PC-9 (cell line): ENCODE measurements at places on chromosomes 4 and X. TPM values are rescaled to one million over a fixed set of nuclear protein-coding genes. Genes with fewer than 3 reads are reported as not detected.

Gene EXOC1L
- total RNA-seq = not detected in 2 replicates

Gene FAM47A
- total RNA-seq = not detected in 2 replicates

Gene GPR50
- not detected in 2 replicates for total RNA-seq

Gene PNMA6F
- not detected in 2 replicates for total RNA-seq

Gene MAGED4
- not detected in 2 replicates for total RNA-seq

Gene EREG
- total RNA-seq = 0.46 and 0.58 TPM in 2 replicates

GRCh38 chrX:42772874-42773273 lies 5.1 kb downstream of the PPP1R2C start:
- no peak for DNase-seq
- H3K4me3 ChIP-seq = no peak overlapping the region
- no peaks in the 10 kb centered on the region for H3K27me3 ChIP-seq
- H3K4me1 ChIP-seq = no peaks in the 10 kb centered on the region
- H3K27ac ChIP-seq = no peak overlapping the region

- DNase-seq = no peak
- no peak overlapping the region for H3K27ac ChIP-seq
- no peaks in the 10 kb centered on the region for H3K27me3 ChIP-seq
- no peak overlapping the region for H3K4me3 ChIP-seq
Observed at GRCh38 chrX:41184312-41184711, 99.1 kb downstream of the USP9X start.

DNA sequence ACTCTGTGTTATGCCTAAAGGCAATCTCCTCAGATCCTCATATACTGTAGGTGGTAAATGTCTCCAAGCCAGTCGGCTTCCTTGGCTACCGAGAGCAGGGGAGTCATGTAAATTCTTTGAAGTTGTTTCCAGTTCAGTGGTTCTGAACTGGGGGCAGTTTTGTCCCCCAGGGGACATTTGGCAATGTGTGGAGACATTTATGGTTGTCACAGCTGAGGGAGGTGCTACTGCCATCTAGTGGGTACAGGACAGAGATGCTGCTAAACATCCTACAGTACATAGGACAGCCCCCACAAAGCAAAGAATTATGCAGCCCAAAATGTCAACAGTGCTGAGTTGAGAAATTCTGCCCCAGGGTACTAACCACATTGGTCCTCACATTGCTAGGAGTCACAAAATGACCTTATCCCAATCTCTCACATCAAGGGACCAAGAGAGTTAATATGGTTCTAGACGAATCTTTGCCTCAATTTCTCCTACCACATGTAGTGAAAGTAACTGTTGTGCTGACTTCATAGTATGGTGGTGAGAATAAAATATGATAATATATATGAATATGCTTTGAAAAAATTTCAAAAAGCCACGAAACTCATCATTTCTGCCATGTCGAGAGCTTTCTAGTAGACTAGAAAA lies 104.4 kb upstream of the ARHGAP24 start:
- H3K4me1 ChIP-seq = no peaks in the 10 kb centered on the region
- no peak overlapping the region for H3K4me3 ChIP-seq
- no peak for DNase-seq
- no peaks in the 10 kb centered on the region for H3K36me3 ChIP-seq

DNA sequence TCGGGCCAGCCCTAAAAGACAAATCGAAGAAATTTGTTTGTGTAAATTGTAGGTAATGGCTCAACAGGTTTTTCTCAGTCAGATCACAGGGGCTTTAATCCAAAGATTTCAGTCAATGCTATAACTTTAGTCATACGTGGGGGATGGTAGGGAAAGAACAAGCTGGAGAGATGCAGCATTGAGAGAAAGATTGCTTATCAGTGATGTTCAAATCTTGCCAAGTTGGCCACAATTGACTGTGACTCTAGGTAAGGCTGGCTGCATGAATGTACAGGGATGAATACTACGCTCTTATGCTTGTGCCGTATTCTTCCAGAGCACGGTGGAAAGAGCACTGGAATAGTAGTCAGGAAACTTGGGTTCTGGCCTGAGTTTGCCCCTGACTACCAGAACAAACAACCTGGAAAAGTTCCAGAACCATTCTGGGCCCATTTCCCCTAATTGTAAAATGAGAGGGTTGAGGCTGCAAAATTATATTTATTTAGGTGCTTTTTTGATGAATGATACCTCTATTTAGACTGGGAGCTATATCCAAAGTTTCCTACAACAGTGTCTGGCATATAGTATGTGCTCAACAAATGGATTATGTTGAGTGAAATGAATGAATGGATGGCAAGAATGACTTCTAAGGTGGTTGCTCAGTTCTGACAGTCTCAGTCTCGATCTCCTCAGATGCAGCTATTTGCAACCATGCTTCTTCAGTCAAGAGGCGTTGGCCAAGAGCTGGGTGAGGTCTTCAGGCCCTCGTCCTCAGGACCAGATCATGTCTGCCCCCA lies 44.4 kb downstream of the TSC22D3 start:
- peaks cover 81% of the 10 kb centered on the region for H3K4me1 ChIP-seq
- H3K27ac ChIP-seq = peak overlapping the region; percentile 63
- H3K27me3 ChIP-seq = no peaks in the 10 kb centered on the region
- H3K4me3 ChIP-seq = no peak overlapping the region
- peak; percentile 68 for DNase-seq
- no peaks in the 10 kb centered on the region for H3K36me3 ChIP-seq

- peaks cover 21% of the 10 kb centered on the region for H3K4me1 ChIP-seq
- no peaks in the 10 kb centered on the region for H3K27me3 ChIP-seq
- no peak for DNase-seq
- no peak overlapping the region for H3K27ac ChIP-seq
- no peaks in the 10 kb centered on the region for H3K36me3 ChIP-seq
Observed at GRCh38 chr4:797066-797465, 28.9 kb downstream of the CPLX1 start.

DNA sequence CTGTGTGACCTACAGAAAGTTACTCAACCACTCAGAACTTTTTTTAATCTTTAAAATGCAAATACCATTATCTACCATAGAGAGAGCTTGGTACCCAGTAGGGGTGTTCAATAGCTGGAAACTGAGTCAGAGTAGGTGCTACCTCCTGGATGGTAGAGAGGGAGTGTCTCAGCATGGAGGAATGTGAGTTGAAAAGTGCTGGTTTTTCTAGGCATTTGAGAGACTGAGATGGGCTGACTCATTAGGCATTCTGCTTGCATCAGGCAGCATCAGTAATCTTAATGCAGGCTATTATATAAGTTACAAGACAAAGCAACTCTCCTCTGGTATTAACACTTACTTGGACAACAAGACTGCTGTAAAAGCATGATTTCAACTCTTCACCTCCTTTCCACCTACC lies 70.9 kb upstream of the ARHGEF9 start:
- H3K4me1 ChIP-seq = no peaks in the 10 kb centered on the region
- no peak for DNase-seq
- H3K27me3 ChIP-seq = no peaks in the 10 kb centered on the region

- peaks cover 9% of the 10 kb centered on the region for H3K4me1 ChIP-seq
- no peak overlapping the region for H3K4me3 ChIP-seq
- H3K36me3 ChIP-seq = no peaks in the 10 kb centered on the region
- no peak for DNase-seq
Observed at GRCh38 chr4:141346144-141346543, 125.4 kb downstream of the ZNF330 start.

DNA sequence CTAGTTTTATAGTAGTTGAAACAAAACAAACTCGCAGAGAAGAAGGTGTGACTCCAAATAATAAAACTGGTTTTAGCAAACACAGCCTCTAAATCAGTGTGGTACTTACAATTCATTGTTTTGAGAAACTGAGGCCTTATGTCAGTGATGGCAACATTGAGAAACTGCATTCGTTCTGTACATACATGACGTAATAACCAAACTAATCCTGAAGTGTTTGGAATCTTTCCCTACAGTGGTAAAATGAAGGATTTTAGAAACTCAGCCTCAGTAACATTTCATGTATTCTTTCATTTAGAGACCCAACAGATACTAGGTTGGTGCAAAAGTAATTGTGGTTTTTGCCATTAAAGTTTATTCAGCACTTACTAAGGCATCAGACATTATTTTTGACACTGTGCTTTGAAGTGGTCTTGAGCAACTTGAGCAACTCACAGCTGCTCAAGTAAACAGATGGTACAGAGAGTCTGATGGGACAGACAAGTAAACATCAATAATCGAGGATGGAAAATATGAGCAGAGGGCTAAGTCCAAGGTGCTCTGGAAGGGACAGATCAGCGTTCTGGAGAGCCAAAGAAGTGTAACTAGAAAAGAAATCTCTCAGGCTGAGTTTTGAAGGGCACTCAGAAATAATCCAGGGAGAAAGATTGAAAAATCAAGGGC lies 390.8 kb upstream of the BOD1L1 start:
- no peaks in the 10 kb centered on the region for H3K4me1 ChIP-seq
- no peaks in the 10 kb centered on the region for H3K27me3 ChIP-seq
- no peak overlapping the region for H3K27ac ChIP-seq
- no peaks in the 10 kb centered on the region for H3K36me3 ChIP-seq
- H3K4me3 ChIP-seq = no peak overlapping the region

- no peak for DNase-seq
- H3K27me3 ChIP-seq = no peaks in the 10 kb centered on the region
- H3K27ac ChIP-seq = no peak overlapping the region
- H3K4me3 ChIP-seq = no peak overlapping the region
Observed at GRCh38 chr4:145302725-145303124, 122.3 kb upstream of the OTUD4 start.

GRCh38 chr4:188268131-188268908 lies 129.1 kb downstream of the TRIML1 start:
- H3K36me3 ChIP-seq = no peaks in the 10 kb centered on the region
- H3K4me3 ChIP-seq = no peak overlapping the region
- no peak for DNase-seq
- no peaks in the 10 kb centered on the region for H3K27me3 ChIP-seq
- H3K27ac ChIP-seq = no peak overlapping the region

- no peaks in the 10 kb centered on the region for H3K27me3 ChIP-seq
- 0 out of 2 replicates have a peak, but pooled peaks cover 5% of the 10 kb centered on the region for H3K4me1 ChIP-seq
- no peak overlapping the region for H3K4me3 ChIP-seq
- H3K36me3 ChIP-seq = 0 out of 2 replicates have a peak, but pooled peaks cover 4% of the 10 kb centered on the region
- DNase-seq = no peak
Observed at GRCh38 chrX:110276778-110277177, 41.1 kb downstream of the AMMECR1 start.

- no peak overlapping the region for H3K27ac ChIP-seq
- no peak overlapping the region for H3K4me3 ChIP-seq
- H3K27me3 ChIP-seq = no peaks in the 10 kb centered on the region
- no peaks in the 10 kb centered on the region for H3K36me3 ChIP-seq
- H3K4me1 ChIP-seq = no peaks in the 10 kb centered on the region
Observed at GRCh38 chr4:89889289-89889688, 5.4 kb upstream of the MMRN1 start.

GRCh38 chr4:95949136-95949765 lies 109.4 kb downstream of the PDHA2 start:
- no peak for DNase-seq
- no peaks in the 10 kb centered on the region for H3K27me3 ChIP-seq
- H3K4me3 ChIP-seq = no peak overlapping the region
- no peaks in the 10 kb centered on the region for H3K4me1 ChIP-seq
- H3K36me3 ChIP-seq = no peaks in the 10 kb centered on the region
- no peak overlapping the region for H3K27ac ChIP-seq

- H3K27ac ChIP-seq = no peak overlapping the region
- no peaks in the 10 kb centered on the region for H3K36me3 ChIP-seq
- no peaks in the 10 kb centered on the region for H3K4me1 ChIP-seq
Observed at GRCh38 chrX:16914058-16914457, 32.4 kb upstream of the REPS2 start.

GRCh38 chrX:26562156-26562555 lies 346.2 kb downstream of the MAGEB5 start:
- no peak for DNase-seq
- no peak overlapping the region for H3K4me3 ChIP-seq
- H3K27ac ChIP-seq = no peak overlapping the region
- H3K4me1 ChIP-seq = no peaks in the 10 kb centered on the region
- H3K36me3 ChIP-seq = no peaks in the 10 kb centered on the region
